ENCODE measurements at places on chromosomes 6 and 20.

- DNase-seq: no peak
Measured at GRCh38 chr6:88378639-88379038, 212.5 kb upstream of the CNR1 start.

DNA sequence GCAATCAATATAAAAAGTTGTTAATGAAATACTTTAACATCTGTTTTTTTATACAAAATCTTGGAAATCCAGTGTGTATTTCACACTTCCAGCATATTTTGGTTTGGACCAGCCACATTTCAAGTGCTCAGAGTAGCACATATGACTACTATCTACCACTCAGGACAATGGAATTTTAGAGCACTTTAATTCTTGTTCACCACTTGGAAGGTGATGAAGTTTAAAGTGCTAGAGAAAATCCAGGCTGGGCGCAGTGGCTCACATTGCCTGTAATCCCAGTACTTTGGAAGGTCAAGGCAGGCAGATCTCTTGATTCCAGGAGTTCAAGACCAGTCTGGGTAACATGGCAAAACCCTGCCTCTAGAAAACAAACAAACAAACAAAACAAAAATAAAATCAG, 6.1 kb upstream of the SLC35B3 start:
- DNase-seq: no peak

GRCh38 chr20:50054626-50055511, 58.1 kb downstream of the UBE2V1 start:
- no peak for DNase-seq

DNA sequence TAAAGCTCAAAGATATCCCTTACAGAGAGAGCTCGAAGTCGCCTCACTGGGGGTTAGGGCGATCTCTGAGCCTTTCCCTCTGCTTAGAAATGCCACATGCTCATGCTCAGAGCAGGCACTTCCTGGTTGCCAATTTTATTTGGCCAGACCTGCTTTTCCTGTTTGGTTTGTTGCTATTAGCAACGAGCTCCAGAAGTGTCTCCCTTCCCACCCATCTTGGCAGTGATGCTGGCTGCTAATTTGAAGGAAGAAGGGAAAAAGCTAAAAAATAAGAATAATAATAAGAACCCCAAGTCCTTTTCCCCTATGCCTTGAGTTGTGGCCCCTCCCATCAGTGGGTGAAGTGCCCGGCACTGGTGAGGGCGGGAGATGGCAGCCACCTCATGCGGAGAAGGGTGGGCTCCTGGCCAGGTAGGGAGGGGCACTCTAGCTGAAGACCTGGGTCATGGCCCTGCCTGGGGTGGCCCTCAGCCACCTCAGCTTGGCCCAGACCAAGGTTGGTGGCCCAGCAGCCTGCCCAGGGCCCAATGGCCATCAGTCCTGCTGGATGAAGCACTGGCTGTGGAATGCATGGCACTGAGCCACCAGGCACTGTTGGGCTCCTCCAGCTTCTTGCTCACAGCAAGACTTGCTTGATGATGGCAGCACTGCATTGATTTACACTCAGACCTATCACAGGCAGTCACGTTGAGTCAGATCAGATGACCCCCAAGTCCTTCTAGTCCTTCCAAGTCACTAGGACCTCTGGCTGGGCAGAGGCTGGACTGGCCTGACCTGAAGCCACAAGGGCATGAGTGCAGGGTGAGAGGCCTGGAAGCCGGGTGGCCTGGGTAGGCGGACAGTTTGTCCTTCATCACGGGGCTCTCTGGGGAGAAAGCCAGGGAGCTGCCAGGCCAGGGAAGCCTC, 79.0 kb downstream of the SYNJ2 start:
- DNase-seq: no peak

DNA sequence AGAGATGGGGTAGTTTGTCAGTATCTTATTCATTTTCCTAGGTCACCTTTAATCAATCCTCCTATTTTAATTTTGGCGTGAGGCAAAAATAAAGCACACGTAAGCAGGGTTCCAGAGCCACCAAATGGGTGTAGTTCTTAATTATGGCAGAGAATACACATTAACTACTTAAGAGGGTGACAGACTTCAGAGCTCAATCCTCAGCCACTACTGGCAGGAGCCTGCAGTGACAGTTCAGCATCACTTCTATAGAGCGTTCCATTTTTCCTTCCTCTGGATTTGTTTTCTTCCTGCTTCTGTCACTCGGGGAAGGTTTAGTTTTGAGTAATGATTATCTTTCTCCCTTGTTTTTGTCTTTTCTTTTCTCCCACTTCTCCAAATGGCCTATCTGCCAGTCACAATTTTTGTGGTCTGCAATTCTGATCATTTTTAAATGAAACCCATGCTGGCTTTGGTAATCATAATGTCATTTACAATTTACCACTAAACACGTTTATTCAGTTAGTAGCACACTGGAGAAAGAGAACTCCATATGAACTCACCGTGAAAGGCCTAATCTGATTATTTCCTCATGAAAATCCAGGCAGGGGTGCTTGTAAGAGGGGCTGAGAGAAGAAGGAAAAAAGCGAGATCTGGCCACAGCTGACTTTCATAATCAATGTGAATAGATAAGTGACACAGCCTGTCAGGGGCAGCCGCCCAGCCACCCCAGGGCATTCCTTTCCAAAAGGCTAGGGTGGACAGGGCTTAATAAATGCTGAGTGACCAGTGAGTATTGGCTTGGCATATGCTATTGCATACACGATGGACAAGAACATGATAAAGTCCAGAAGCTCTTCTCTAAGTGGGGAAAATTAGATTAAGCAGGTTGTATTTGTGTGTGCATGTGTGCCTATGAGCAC, 412.1 kb downstream of the PKHD1 start:
- DNase-seq: no peak

DNA sequence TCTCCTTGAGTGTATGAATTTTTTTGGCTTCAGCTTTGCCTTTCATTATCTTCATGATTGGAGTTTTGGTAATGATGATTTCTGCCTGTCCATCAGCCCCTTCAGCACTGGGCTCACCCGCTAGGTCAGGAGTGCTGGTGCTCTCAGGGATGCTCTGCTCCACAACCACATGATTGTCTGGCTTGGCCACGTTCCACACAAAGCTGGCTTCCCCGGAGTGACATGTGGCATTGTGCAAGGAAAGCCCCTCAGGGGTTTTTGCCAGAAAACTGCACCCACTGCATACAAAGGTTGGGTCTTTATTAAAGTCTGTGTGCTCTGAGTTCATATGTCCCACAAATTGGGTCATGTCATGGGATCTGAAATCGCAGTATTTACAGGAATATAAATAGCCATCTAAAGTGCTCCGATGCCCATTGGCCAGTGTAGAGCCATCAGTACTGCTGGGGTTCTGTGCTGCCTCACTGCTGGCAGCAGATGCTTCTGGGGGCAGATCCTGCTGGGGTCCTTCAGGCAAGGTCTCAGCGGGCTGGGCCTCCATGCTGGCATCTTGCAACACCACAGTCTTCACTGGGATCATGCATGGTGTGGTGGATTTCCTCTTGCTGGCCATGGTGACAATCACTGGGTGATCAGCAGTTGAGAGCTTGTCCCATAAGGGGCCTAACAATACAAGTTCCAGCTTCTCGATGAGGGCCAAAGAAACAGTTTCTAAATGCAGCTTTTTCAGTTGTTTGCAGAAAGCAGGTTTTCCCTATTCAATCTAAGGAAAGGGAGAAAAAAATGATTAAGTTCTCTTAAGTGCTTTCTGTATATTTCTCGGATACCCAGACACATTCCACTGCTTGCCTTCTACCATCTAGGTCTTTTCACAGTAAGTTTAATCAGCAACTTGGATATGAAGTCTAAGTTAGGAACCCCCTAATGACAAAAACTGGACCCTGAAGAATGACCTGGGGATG, 67.2 kb downstream of the PLCG1 start:
- no peak for DNase-seq

- DNase-seq: no peak
Measured at GRCh38 chr6:56407883-56408410, 160.6 kb upstream of the COL21A1 start.

- DNase-seq: no peak
Measured at GRCh38 chr6:169626649-169627048, 75.2 kb downstream of the WDR27 start.

DNA sequence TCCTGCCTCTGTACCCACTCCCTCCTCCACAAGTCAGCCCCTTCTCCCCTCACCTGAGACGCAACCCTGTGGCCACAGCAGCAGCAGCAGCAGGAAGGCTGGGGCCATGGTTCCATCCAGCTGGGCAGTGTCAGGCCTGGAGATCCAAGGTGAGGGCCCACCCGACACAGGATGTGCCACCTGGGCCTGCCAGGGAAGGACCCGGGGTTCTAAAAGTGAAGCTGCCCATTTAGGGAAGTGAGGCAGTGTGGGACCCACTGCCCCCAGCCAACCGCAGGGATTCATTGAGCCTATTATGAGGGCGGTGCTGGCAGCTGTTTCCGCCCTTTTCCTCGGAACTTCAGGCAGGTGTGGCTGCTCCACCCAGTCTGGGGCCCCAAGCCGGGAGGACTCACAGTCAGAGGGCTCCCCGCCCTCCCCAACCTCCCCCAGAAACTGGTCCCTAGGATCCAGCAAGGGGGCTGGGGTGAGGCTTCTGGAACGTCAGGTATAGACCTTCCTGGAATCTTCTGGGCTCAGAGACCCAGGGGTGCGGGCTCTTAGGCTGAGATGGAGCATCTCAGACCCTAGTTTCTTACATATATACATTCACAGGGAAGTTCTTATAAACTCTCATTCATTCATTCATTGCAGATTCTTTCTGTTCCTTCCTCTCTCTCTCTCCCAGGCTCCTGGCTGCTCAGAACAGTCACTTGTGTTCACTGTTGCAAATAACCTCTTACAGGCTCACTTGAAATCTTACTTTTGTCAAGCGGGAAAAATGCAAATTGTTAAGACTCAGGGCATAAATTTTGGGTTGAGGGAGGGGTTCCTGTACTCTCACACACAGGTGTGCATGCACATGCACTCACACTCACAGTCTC, at the start of gene TREML2:
TSS of gene TREML2 (minus strand) at position 249 of the 863 bp plus-strand sequence. CDS start at position 108, 141 bp downstream.
- no peak for DNase-seq

- DNase-seq: peak; percentile 51
Measured at GRCh38 chr6:118580585-118581419, 32.7 kb downstream of the PLN start.

DNA sequence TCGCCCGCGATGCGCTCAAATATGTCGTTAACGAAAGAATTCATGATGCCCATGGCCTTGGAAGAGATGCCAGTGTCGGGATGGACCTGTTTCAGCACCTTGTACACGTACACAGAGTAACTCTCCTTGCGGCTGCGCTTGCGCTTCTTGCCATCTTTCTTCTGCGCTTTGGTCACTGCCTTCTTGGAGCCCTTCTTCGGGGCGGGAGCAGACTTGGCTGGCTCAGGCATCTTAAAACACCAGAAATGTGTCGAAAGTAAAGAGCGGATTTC, 36.4 kb downstream of the HFE start:
- DNase-seq: no peak

DNA sequence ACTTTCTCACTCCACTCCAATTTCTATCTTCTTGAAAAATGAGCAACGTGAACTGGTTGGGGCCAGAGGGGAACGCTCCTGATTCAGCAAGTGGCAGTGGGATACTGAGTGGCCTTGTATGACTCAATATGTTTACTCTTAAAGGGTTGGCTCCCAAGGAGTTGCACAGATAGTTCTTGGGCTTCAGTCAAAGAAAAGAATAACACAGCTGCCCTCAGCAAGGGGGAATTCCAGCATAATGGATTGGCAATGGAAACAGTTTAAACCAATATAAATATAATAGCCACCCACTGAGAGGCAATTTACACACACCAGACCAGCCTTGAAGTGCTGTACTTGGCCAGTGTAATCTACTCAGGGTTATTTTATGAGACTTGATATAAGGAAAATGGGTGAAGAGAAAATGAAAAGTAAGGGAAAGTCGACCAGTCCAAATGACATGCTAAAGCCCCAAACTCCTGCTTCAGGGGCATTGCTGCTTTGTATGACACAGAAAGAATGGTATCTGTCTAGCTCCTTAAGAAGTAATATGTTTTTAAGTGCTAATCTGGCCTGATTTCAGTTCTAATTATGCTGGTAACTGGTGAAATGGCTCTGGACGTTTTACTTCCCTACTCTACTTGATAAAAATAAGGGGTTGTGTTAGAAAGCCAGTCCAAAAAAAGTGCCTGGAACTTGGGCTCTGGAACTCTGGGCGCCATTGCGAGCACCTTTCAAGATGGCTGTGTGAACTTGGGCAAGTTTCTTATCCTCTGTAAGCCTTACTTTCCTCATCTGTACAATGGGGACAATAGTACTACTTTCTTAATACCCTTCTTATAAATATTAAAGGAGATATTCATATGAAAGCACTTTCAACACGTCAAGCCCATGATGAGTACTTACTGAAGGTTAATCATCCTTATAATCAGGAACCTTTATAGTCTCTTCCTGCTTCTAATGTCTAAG, 712.9 kb upstream of the MAP3K7 start:
- no peak for DNase-seq

DNA sequence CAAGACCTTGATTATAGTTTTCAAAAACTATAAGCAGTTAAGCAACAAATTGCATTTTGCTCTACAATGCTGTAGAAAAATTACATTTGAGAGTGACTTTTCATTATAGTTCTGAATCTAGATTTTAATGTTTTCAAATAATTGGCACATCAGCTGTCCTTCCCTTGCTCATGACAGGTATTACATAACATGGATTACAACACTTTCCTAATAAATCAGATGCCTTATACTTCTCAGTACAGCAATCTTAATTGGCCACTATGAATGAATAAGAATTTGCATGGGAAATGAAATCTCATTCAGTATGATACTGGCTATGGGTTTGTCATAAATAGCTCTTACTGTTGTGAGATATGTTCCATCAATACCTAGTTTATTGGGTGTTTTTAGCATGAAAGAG, 29.9 kb downstream of the HSF2 start:
- no peak for DNase-seq

DNA sequence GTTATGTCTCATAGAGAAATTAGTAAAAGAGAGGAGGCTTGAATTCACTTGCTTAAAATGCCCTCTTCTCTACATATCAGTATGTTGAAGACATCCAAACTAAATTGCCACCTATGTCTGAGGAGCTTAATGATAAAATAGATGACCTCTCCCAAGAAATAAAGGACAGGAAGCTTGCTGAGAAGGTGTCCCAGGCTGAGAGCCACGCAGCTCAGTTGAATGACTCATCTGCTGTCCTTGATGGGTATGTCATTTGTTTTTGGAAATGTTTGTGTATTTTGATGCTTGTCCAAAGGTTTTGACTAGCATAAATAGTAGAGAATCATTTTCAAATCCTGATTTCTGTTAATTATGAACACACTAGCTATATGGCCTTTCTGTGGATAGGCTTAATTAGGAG, 307.7 kb downstream of the ARHGAP18 start:
- DNase-seq: no peak

- no peak for DNase-seq
Measured at GRCh38 chr6:26268659-26269402, 96.2 kb upstream of the BTN3A2 start.

GRCh38 chr6:137119196-137120104, 54.0 kb downstream of the IL22RA2 start:
- no peak for DNase-seq

DNA sequence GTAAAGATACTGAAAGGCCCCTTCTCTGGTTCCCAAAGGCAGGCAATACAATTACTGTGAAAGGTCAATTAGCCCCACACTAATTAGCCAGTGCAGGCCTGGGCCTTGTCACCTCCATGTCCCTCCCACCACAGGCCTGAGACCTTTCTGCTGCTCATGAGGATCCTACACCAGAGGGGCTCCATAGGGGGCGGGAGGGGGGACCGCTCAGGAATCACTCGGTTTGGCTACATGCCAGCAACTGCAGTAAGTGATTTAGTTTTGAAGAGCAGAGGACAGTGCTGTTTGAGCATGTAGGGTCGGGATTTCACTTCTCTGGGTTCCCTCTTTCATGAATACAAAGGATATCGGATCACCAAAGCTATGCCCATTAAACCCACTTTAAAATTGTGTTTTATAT, 455.6 kb downstream of the PRKN start:
- no peak for DNase-seq

GRCh38 chr20:50504231-50504823, 5.9 kb upstream of the PTPN1 start:
- DNase-seq: no peak
